ENCODE measurements at places on chromosomes 11 and 22.
A peak's percentile ranks its signal among the peaks of the same experiment; 100 is the strongest.

GRCh38 chr11:12106501-12106900 lies 3.9 kb upstream of the MICAL2 start:
- DNase-seq: no peak

- DNase-seq: no peak
These were observed 90.0 kb downstream of the BCR start for GRCh38 chr22:23270212-23270733.

GRCh38 chr11:4881860-4882500 lies at the start of gene OR51T1:
Gene OR51T1, plus strand, starts transcription at chr11:4881900. Its CDS starts 0 bp downstream, at chr11:4881900.
- DNase-seq: no peak

- no peak for DNase-seq
These were observed 18.0 kb downstream of the A4GALT start for GRCh38 chr22:42702675-42703074.

DNA sequence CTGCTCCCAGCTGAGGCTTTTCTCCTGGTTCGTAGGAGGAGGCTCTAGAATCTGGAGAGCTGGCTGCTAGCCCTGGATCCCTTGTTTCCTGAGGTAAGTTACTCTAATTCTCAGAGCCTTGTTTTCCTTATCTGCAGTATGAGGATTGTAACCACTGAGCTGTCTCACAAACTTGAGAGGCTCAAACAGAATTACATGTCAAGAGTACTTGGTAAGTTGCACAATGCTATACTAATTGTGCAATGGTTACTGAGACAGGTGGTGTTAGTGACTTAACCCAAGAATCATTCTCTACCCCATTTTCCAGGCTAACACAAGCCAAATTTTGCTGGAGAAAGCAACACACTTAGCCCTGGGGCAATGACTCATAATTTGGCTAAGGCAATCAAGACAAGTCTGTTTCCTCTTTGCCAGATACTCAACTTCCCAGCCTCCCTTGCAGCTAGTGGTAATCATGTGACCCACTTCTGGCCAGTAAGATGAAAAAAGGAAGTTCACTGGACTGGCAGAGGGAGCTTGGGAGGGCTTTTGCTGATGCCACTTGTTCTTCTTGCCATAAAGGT lies 348.0 kb downstream of the TENM4 start:
- no peak for DNase-seq

DNA sequence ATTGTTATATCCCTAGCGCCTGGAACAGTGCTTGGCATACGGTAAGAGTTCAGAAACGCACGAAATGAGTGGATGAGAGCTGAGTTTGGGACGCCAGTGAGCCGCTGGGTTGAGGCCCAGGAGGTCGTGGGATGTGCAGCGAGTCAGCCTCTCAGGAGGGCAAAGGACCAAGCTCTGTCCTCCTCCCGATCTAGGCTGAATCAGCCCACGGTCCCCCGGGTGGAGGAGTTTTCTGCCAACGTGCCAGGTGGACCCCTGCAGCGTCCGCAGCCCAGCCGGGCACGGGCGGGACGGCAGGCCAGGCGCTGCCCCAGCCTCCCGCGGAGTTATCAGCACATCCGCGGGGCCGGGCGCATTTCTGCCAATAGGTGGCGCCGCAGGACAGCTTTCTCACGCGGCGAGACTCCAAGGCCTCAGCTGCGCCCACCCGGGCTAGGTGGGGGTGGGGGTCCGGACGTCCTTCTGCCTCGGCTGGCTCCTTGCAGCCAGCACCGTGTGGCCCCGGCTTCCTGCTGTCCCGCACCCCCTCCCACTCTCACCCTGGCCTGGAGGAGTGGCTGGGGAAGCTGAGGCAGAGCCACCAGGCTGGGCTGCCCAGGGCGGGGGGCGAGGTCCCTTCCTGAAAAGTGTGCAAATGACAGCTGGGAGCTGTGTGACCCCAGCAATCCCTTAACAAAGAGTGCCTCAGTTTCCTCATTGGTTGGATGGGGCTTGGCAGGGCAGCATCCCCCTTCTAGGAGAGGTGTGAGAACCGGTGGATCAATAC lies 2.2 kb upstream of the RPS19BP1 start:
- DNase-seq: peak; percentile 87

Data from stimulated activated CD4-positive, alpha-beta T cell treated with anti-CD3 and anti-CD28 coated beads, Interleukin-12 subunit alpha, Interleukin-12 subunit beta, amount 100 ng/mL, for 4 hours (primary cell).